ENCODE measurements at places on chromosomes 2 and 18.
A peak's percentile ranks its signal among the peaks of the same experiment; 100 is the strongest.

- DNase-seq, result no peak
These were observed 246.9 kb downstream of the ACKR3 start for GRCh38 chr2:236816197-236817170.

GRCh38 chr2:118986738-118987137 lies 44.7 kb downstream of the MARCO start:
- no peak for DNase-seq

DNA sequence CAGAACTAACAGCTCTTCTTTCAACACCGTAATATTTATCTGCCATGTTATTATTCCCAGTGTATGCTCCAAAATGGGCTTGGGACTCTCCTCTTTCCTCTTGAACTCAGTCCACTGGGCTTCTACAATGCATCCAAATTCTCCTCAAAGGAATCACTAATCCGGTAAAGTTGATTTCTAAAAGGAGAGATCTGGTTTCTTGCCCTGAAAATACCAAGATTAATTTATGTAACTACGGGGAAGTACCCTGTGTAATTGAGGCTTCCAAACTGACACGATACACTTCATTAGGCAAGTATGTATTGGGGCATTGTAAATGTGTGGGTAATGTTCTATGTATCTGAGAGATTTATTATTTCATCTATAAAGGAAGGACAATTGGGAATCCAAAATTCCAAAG lies 5.7 kb downstream of the NCKAP5 start:
- DNase-seq, result no peak

DNA sequence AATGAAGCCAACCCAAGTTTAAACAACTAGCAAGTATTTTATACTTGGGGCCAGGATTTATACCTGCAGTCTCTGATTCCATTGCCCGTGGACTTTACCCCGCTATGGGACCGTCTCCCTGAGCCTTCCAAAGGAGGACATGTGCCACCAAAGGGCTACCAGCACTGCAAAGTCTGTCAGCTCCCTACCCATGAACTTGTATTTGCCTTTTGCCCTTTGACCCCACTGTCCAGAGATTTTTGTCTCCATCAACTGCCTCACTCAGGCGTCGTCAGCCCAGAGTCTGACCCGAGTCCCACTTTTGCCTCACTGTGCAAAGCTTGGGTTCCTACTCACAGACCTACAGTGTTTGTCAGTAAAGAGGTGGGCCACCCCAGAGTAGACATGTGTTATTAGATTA lies 40.6 kb downstream of the B3GNT2 start:
- DNase-seq, result no peak

- DNase-seq, result no peak
These were observed 5.2 kb upstream of the SPAST start for GRCh38 chr2:32058130-32058529.

DNA sequence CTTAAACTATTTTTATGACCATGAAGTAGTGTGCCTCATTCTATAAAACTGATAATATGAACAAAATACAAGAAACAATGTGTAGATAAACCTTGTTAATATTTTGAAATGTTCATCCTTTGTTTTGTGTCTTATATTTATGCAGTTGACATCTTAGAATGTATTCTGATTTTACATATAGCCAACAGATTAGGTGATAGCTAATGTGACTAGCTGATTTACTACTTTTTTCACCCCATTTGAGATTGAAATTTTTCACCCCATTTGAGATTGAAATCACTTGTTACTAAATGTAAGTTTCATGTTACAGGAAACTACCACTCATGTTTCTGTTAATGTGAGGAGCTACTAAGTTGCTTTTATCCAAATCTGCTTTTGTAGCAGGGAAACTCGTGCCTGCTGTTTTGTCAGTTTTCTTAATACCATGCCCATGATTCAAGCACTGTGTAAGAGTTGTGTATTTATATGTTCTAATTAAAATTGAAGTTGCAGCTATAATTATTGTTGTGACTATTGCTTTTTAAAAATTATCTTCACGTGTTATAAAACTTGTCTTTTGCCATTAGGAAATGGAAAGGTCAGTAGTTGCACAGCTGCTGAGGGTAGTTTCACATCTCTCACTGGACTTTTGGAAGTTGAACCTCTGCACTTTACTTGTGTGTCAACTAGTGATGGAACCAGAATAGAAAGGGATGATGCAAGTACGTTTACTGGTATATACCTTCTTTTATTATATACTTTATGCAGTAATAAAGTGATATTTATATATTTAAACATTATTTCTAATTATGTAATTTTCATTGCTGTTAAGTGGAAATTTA lies 96.6 kb downstream of the BIRC6 start:
- no peak for DNase-seq

- DNase-seq, result no peak
These were observed 1814.7 kb upstream of the CELF4 start for GRCh38 chr18:39380186-39380725.

- DNase-seq, result no peak
These were observed 702.2 kb downstream of the ERBB4 start for GRCh38 chr2:211836409-211836808.

GRCh38 chr2:120396013-120396860 lies 50.3 kb downstream of the INHBB start:
- DNase-seq, result no peak

- DNase-seq, result no peak
These were observed 33.8 kb downstream of the PROC start for GRCh38 chr2:127451981-127452380.

GRCh38 chr2:64543008-64543697 lies 19.0 kb downstream of the AFTPH start:
- no peak for DNase-seq

DNA sequence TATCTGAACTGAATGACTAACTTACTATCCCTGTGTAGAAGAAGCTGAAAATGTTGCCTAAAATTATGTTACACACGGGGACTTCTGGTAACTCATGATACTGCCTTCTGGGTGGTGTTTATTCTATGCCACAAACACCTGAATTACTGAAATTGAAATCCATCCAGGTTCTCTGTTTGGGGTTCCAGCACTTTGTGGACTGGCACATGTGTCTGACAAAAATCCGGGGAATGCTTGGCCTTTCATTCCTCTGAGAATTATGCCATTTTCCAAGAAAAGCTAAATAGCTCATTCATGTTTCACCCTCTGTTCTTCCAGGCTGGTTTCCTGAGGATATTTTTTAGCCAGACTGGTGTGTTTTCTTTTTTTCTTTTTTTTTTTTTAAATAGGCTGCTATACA lies 59.5 kb upstream of the POU3F3 start:
- DNase-seq, result no peak

- no peak for DNase-seq
These were observed 21.6 kb upstream of the PDIA6 start for GRCh38 chr2:10834068-10834655.

DNA sequence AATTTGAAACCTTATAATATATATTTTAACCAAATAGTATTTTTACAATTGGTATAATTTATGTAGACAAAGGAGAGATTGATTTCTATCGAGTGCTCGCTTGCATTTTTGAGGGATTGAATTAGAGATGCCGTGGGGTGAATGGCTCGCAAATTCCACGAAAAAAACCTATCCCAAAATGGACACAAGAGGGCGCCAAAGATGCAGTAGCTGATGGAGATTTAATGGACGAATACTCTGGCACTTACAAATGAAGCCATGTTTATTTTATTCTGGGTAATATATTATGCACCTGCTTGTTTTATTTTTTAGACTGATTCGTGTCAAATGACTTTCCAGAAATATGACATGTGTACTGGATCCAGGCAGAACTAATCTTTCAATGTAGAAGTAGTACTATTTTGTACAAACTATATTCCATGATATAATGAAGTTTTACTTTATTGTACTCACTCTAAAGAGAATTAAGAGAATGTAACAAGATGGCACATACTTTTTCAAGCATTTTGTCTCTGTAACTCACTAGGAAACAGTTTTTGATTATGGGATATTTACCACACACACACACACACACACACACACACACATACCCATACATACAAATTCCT lies 505.4 kb downstream of the PLCL1 start:
- DNase-seq, result peak; percentile 29

DNA sequence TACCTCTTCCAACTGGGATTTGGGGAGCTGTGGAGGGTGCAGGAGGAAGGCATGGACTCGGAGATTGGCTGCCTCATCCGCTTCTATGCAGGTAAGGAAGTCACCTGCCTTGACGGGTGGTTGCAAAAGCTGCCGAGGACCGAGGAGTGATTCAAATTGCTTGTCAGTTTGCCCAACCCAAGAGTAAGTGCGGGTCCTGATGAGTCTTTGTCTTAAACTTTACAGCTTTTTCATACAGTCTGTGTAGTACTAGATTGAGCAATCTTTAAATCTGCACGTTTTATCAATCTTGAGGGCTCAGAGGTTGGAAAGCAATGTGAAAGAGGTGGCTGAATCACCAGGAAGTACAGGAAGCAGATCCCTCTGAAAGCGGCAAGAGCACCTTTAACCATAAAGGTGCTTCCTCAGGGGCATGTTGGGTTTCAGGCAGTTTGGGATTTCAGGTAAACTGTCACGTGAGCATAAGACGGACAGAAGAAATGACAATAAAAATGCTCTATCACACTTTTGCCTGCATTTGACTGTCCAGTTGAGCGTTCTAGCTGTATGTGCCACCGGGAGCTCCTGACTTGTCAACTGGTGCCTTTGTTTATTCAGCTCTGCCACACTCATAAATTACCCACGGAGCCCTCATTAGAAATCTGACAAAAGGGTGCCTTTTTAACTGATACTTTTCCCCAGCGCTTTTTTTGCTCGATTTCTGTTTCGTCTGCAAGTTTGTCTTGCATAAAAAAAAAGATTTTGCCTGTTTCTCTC lies 2.0 kb downstream of the PHLPP1 start:
- DNase-seq, result no peak

DNA sequence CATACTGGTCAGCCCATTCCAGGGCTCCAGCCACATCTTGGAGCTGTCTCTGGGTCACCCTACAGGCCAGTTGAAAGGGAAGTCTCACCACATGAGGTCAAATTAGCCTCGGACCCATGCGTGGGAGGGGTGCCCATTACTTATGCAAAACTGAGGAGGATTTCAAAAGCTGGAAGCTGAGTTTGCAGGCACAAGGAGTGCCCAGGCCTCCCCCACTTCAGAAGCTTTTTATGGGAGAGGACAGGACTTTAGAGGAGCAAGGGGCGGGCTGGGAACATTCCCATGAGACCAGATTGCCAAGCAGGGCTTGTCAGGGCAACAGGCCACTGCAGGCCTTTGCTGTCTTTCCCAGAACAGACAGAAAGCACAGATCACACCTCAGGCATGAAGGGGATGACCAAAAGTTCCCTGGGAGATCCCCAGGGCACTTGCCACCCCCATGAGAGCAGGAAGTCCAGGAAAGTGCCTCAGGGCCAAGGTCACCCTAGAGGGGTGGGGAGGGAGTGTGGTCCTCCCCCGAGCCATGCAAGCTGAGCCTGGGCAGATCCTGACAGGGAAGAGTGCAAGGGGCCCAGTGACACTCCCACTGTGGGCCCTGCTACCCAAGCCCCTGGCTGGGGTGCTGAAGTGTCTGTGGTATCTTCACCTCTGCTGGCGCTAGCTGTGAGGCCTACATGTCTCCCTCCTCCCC lies 267.7 kb downstream of the BCL11A start:
- no peak for DNase-seq

GRCh38 chr2:207385903-207386302 lies 143.9 kb upstream of the CREB1 start:
- DNase-seq, result no peak

GRCh38 chr18:31205273-31205672 lies 42.6 kb upstream of the DSC1 start:
- no peak for DNase-seq

- no peak for DNase-seq
These were observed 17.3 kb downstream of the HK2 start for GRCh38 chr2:74851191-74851566.

GRCh38 chr2:107259408-107260195 lies 373.6 kb upstream of the ST6GAL2 start:
- DNase-seq, result no peak

DNA sequence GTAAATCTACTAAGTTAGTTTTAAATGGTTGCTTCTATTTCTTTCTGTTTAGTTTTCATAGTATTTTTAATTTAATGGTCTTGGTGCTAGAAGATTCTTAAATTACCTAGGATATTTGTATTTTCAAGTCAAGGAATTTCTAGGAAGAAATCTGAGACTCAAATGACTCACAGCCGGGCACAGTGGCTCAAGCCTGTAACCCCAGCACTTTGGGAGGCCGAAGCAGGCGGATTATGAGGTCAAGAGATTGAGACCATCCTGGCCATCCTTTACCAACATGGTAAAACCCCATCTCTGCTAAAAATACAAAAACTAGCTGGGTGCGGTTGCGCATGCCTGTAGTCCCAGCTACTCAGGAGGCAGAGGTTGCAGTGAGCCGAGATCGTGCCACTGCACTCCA lies 95.5 kb downstream of the C2orf74 start:
- DNase-seq, result no peak

DNA sequence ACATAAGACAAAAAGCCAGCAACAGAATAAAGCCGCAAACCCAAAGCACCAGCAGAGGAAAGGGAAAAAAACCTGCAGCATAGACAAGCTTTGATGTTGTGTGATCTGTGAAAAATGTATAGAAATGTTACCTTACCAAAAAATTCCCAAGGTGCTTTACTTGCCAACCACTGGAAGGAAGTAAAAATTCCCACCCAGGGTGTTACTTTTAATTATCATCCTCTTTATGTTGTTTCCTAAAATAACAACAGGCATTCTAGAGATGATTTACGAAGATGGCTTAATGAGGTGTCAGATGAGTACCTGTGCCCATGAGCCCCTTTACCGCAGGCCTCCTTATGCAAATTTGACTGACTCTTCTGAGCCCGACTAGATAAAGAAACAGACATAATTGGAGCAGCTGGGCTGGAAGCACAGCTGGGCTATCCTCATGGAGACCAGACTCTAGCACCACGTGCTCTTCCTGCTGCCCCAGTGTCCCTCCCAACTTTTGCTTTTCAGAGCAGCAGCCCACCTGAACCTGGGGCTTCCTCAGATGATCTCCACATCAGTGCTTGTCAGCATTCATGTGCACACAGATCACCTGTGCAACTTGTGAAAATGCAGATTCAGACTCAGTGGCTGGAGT lies 41.5 kb downstream of the SRSF7 start:
- no peak for DNase-seq

GRCh38 chr2:68292108-68292710 lies 27.5 kb downstream of the CNRIP1 start:
- no peak for DNase-seq

DNA sequence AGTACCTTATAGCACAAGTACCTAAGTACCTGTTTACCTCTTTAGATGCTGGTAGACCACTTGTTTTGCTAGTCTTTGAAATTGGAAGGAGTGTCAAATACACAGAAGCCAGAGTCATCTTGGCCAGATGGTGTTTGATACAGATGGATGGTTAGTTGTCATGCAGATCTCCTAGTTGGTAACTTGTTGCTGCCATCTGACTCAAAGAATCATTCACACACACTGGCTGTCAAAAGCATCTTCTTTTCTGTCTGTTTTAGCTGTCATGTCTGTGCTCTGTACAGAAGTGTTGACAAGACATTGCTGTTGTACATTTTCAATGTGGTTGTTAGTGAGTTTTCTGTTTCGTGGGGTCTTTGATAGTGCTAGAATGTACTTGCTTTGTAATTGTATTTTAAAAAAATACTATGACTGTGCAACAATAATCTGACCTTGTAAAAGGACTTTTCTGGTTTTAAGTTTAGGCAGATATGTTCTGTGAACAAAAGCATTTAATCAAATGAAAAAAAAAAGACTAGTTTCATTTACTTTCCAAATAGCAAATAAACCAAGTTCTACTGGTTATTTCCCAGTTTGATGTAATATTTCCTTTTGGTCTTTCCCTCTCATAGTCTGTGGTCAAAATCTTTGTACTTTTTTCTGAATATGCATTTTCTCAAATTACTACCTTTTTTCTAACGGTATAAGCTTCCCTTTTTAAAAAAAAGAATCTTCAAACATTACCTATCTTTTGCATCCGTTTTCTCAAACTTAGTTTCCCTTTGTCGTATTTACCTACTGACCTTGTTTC lies 39.9 kb downstream of the TANK start:
- DNase-seq, result no peak

- DNase-seq, result no peak
These were observed 152.5 kb downstream of the NRP2 start for GRCh38 chr2:205834796-205835195.

All from glomerular endothelial cell (primary cell).